ENCODE measurements at places on chromosomes 5 and 9.

- DNase-seq = no peak
Measured at GRCh38 chr5:50300878-50301277, 140.2 kb downstream of the EMB start.

DNA sequence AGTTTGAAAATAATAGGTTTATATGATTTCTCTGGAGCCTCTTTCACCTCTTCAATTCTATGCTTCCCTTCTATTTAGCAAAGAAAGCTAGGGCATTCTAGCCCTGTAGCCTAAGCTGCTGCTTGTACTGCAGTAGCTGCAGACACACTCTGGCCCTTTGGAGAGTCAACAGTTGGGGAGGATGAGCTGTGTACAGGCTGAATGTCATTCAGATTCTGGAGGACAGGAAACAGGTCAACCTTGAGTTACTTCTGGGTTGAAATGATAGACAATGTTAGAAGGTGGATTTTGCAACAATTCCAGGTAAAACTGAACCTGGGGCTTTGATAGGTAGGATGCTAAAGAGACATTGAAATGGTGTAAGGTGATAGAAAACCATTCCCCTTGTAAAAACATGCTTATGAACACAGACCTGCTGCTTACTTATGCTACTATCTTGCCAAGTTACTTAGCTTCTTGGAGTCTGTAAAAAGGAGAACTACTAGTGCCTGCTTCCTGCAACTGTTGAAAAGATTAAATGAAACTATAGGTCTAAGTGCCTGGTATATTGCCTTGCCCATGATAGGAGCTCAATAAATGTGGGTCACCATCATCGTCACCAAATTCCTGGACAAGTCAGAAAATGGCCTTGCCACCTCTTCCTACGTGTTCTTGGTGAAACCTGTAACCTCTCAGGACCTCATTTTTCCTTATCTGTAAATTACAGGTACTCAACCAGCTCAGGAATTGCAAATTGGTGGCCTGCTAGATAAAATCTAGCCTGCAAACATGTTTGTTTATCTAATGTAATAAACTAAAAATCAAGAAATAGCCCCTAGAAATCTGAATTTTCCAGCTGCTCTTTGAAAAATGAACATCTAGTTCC, 83.7 kb downstream of the GALNT10 start:
- peak; percentile 17 for DNase-seq

GRCh38 chr5:155733935-155734334, 593.0 kb upstream of the SGCD start:
- no peak for DNase-seq

DNA sequence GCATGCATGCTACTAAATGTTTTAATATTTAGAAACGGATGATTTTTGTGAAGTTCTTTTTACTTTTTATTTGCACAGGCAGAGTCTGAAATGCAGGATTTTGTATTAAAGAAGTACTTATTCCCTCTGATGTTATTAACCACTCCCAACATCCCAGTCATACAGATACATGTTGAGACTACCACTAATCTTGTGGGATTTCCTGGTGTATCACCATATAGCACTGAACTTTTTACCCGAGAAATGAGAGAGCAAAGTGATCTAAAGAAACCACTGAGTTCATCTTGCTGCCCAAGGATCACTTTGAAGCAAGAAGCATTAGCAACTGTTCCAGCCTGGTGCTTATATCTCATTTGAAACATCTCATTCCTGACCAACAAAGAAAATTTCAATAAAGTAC, 443.8 kb downstream of the BNC2 start:
- no peak for DNase-seq

- DNase-seq = no peak
Measured at GRCh38 chr9:116361547-116361946, 208.0 kb downstream of the PAPPA start.

- no peak for DNase-seq
Measured at GRCh38 chr9:113712053-113712452, 164.1 kb upstream of the ZNF618 start.

DNA sequence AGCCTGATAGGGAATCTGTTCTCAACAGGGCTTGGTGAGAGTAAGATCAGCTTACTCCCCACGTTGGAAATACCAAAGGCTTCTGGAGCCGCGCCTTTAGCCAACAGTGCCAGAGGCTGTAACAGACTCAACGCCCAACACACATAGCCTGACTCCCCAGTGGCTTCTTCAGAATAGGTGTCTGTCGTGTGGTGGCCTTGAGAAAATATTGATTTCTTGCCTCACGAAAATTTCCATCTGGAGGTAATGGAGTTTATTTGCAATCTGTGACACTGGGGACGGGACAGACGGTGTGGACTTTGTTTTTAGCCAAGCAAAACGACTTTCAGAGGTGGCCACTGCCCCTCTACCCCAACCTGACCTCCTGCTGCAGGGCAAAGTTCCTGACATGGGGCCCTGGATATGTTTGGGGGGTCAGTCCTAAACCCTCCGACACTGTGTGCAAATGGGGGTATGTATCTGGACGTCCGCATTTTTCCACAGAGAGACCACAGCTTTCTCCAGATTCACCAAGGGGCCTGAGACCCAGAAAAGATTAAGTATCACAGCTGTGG, 189.3 kb downstream of the CDK5RAP2 start:
- DNase-seq = no peak

GRCh38 chr5:115770466-115770865, 46.0 kb downstream of the CDO1 start:
- peak; percentile 38 for DNase-seq
